ENCODE measurements at places on chromosomes 6 and 20. TPM values are rescaled to one million over a fixed set of nuclear protein-coding genes. Genes with fewer than 3 reads are reported as not detected.

- no peak for DNase-seq
Measured at GRCh38 chr6:43088654-43089056, 12.5 kb downstream of the PTK7 start.

GRCh38 chr20:22430154-22430745 is 154.1 kb downstream of the FOXA2 start:
- DNase-seq = peak; percentile 82

DNA sequence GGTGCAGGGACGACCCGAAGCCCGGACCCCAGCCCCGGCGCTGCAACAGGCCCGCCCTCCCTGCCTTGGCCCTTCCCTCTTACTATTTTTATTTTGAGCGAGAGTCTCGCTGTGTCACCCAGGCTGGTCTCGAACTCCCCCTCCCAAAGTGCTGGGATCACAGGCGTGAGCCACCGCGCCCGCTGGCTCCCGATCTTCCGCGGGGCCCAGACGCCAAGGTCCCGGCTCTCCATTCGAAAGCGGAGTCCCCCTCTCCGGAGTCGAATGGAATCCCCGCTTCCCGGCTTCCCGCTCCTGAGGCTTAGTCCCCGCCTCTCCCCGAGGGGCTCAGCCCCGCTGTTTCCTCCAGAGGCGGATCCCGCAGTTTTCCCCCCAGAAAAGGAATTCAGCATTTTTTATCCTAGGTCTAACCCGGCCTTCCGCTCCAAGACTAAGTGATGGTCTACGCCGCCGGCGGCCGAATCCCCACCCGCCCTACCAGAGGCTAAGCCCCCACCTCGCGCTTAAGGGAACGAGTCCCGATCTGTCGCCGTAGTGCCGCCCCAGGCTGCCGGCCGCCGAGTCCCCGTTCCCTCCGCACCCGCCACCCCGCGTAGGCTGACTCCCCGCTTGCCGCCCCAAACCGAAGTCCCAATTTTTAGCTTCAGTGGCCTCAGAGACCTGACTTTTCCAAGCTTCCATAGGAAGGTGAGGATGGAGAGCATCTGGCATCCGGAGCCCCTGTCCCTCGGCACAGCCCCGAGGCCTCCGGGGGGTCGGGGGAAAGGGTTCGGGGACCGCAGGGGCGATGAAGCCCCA is 11.5 kb upstream of the TMC2 start:
- peak; percentile 80 for DNase-seq

GRCh38 chr6:144722154-144722737 is 437.1 kb downstream of the UTRN start:
- no peak for DNase-seq

DNA sequence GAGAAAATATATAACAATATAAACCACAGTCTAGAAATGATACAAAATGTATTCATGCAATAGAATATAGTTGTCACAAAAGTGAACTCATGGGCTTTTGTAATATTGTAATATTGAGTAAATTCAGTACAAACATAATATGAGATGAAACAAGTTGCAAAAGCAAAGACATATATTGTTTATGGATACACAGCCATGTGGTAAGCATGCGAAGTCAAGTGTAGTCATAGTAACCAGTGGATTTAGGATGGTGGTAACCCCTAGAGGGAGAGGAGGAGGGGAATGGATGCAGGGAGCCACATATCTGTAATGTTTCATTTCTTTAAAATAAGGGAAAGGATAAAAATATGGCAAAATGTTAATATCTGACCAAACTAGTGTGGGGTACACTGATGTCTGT is 47.3 kb downstream of the ARMC2 start:
- DNase-seq = no peak

DNA sequence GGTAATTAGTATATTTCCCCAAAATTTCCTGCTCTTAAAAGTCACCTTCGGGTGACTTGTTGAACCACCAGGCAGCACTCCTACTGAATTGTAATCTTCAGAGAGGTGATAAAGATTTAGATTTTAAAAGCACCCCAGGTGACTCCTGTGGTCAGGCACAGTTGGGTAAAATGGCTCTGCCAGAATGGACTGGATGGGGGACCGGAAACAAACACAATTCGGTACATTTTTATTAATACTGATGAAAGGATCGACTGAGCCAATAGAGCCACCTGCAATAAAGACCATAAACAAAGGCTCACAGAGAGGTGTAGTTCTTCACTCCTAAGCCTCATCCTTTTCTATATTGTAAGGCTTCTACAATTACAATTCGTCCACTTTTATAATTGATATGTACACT is 19.6 kb upstream of the FAM83C start:
- DNase-seq = no peak

GRCh38 chr20:47334022-47334551 is 22.4 kb downstream of the ZMYND8 start:
- DNase-seq = no peak

DNA sequence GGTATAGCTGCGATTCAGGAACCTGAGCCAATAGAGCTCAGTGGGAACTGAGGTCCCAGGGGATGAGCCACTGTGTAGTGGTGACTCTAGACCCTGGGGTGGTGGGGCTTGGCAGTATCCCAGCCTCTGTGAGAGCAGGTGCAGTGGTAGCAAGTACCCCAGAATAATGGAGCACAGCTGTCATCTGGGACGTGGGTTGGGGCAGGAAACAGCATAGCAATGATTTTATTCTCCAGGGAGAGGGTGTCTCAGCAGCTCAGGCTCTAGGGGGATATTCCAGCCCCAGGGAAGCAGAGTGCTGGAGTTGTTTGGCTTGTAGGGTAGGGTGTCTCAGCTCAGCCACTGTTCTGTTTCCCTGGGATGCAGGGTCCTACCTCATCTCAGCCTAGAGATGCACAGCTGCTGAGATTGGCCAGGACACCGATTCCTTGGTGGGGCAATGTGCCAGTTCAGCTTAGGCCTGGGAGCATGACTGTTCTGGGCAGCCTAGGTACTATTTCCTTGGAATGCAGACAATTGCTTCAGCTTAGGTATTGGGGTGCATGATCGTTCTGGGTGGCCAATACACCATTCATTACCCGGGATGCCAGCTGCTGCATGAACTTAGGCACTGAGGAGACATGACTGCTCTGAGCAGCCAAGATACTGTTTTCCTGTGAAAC is 34.0 kb upstream of the NUP153 start:
- no peak for DNase-seq

DNA sequence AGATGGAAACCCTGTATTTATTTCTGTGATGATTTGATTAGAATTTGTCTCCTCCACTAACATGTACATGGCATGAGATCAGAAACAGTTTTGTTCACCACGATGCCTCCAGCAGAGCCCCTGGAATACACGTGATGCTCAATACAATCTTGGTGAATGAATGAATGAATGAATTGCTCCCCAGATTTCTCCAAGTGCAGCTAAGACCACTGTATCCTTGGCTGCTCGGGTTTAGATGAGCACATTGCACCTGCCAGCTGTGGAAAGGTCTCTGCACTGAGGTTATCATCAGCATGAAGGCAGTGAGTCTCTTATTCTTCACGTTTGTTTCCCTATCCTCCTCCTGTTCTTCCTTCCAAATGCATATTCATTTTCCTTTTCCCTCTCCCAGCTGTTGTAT is 17.9 kb downstream of the CASS4 start:
- DNase-seq = no peak

- no peak for DNase-seq
Measured at GRCh38 chr6:131052181-131052580, 10.9 kb downstream of the EPB41L2 start.

GRCh38 chr6:20892365-20892764 is 358.1 kb downstream of the CDKAL1 start:
- DNase-seq = no peak

DNA sequence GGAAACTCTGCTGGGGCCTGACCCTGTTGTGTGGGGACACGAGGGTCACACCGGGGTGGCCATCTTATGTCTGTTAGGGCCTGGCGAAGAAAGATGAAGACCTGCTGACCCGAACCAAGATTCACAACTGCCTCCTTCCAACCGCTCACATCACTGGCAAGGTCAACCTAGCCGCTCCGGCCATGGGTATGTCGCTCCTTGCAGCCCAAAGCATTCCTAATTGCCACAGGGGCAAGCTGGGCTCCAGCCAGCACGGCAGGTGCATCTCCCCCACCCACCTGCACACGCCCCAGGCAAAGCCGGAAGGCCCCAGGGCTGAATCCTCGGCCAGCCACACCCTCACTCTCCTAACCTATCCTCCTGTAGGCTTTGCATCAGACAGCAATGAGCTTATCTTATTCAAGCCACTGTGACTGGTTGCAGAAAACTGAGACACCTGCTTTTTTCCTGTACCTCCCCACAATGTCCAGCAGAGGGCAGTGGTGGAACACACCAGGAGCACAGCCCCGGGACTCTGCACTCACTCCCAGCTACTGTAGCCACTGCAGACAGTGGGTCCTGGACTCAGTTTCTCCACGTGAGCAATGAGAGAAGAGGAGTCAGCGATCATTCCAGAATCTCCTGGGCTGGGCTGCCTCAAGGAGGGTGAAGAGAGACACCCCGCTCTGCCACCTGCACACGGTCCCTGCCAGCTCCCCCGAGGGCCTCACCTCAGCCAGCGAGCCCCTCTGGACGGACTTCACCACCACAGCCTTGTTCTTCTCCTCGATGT is 170.2 kb downstream of the PREX1 start:
- peak; percentile 82 for DNase-seq

DNA sequence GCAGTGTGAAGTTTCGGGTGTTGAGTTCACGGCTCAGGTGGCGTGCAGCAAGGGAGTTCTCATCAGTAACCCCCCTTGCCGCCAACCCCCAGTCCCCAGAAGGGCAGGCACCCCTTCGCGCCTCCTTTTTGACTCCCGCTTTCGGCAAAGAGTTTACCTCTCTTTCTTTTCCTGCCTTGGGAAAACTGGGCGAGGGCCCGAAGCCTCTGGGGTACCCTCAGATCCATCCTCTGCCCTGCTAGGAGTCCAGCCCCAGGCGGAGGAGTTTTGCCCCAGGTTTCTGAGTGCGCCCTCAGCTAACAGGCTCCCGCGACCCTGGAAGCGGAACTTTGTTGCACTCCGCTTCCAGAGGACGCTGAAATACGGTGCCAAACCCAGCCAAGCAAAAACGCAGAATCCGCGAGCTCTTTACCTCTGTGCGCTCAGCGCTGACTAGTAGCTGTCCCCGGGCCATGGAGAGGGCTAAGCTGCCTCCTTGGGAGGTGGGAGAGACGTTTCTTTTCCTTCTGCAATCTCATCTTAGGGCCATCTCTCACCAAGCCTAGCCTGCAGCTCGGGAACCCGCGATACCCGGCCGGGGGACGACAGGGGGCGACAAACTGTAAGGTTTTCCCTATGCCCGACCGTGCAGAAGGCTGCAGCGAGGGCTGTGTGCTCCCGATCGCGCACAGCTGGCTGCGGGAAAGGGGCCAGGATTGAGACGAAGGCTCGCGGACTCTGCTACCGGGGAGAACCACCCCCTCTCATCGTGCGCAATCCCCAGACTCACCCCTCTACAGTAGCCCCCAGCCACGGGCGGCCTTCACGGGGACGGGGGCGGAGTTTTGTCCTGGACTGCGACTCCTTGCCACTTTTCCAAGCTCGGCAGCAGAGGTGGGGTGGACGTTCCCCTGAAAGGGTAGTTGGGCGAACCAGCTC is 2.7 kb upstream of the PAX1 start:
- peak; percentile 94 for DNase-seq

DNA sequence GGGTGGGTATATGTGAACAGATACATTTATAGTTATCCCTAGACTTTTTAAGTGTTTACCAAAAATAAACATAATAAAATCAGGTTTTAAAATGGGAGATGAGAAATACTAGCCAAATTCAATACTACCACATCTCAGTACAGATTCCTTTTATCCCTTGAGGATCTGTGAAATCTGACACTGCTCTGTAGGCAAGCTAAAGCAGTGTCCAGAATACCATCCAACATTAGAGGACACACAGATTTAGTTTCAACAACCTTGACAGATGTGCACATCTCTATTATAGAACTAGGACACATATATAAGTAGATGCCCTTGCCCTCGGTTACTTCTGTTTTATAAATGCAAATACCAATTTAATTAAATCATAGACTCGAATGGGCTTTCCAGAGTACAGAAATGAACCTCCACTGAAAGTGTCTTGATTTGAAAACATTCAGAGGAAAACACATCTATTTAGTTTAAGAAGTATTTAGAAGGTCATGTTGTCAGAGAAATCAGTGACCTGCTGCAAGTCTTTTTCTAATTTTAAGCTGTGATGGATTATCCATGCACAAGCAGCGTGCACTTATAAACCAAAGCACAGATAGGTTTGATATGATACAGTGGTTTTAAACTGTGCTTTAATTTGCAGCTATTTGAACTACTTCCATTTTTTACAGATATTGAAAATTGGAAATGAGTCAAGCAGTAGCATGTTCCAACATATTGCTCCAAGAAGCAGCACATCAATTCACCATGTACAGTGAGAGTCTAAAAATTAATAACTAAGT is 156.3 kb upstream of the EPHA7 start:
- DNase-seq = no peak

- no peak for DNase-seq
Measured at GRCh38 chr6:111625099-111625416, 19.4 kb upstream of the TRAF3IP2 start.

DNA sequence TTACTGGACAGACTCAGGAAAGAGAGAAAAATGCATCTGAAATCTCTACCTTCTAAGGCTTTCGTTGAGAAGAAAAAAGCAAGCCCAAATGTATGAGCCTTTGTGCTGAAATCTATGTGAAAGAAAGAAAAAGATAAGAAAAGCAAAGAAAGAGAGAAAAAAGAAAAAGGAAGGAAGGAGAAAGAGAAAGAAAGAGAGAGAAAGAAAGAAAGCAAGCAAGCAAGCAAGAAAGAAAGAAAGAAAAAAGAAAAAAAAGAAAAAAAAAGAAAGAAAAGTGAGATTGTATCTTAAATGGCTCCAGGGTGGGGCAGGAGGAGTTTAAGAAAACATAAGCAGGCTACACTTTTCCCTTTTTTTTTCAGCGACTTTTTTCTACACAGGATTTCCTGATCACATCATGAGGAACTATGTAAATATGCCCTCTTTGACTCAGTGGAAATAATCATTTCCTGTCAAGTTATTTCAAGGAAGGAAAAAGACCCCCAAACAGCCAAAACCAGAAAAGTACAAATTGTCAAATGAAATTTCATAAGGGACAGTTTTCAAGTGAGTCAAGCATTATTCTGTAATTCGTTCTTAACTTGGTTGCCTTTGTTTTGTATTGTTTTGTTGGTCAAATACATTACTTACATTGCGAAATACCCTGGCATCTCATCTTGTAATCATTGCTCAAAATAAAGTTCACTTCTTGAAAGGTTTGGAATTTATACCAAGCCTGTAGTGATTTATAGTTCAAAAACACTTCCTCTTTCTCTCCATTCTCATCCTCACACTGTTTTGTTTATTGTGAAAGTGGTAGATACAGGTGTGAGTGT is 79.5 kb upstream of the RNF217 start:
- DNase-seq = no peak

GRCh38 chr20:36110994-36111393 is 43.5 kb upstream of the EPB41L1 start:
- no peak for DNase-seq

- no peak for DNase-seq
Measured at GRCh38 chr6:36064770-36065396, 37.3 kb downstream of the MAPK14 start.

- DNase-seq = no peak
Measured at GRCh38 chr6:55327169-55327568, at the start of gene GFRAL. TSS of gene GFRAL (plus strand) at chr6:55327469. CDS start at chr6:55327555, 86 bp downstream.

Gene KHDC3L
- not detected for total RNA-seq

Gene APCDD1L
- total RNA-seq = not detected

Gene TCF19
- total RNA-seq = 6.2 TPM

Gene COMMD7
- total RNA-seq = 39.4 TPM

Gene OPRM1
- not detected for total RNA-seq

Gene CHMP4B
- 51.4 TPM for total RNA-seq

Gene ADISSP
- 42.8 TPM for total RNA-seq

Gene ABHD16B
- not detected for total RNA-seq

Gene TUBB2B
- total RNA-seq = 762 TPM

Gene PDYN
- total RNA-seq = 0.12 TPM

Gene PTK6
- total RNA-seq = not detected

Gene HLA-F
- 0.56 TPM for total RNA-seq

Gene KIAA0408
- total RNA-seq = 9.7 TPM
